ENCODE measurements at places on chromosomes 7 and 10. TPM values are rescaled to one million over a fixed set of nuclear protein-coding genes. Genes with fewer than 3 reads are reported as not detected.
A peak's percentile ranks its signal among the peaks of the same experiment; 100 is the strongest.

DNA sequence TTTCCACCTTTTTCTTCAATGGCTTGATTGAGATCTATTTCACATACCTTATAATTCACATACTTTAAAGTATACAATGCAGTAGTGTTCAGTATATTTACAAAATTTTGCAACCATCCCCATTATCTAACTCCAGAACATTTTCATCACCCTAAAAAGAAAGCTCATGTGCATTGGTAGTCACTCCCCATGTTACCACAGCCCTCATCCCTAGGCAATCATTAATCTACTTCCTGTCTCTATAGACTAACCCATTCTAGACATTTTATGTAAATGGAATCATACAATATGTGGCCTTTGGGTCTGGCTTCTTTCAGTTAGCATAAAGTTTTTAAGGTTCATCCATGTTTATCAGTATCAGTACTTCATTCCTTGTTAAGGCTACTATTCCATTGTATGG, 214.2 kb downstream of the WDR11 start:
- no peak for DNase-seq

Gene PLEKHS1
- not detected for total RNA-seq

Gene TMEM168
- total RNA-seq: 12.8 TPM

- DNase-seq: no peak
Measured at GRCh38 chr10:16648366-16648765, 126.7 kb upstream of the C1QL3 start.

Gene SLC13A1
- not detected for total RNA-seq

DNA sequence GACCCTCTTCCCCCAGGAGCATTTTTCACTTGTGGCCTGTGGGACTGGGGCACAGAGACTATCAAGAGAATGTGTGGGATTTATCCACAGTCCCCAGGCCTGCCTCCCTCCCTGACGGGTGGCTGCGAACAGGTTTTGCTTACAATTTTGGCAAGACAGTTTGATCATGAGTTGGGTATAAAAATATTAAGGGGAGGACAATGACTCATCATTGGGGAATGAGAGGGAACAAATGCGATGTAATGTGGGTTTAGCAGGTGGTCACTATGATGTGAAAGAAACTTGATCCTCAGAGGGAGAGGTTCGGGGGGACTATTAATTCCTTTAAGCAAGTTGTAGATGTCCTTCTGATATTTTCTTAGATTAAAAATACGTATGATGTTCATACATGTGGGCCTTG, 52.2 kb downstream of the EMX2 start:
- no peak for DNase-seq

GRCh38 chr7:99258501-99258900, 14.1 kb upstream of the MYH16 start:
- DNase-seq: no peak

- DNase-seq: peak; percentile 81
Measured at GRCh38 chr7:99040104-99040958, 103.6 kb downstream of the SMURF1 start.

Gene LRIT1
- total RNA-seq: not detected

GRCh38 chr10:13270877-13271551, 28.9 kb downstream of the PHYH start:
- no peak for DNase-seq

GRCh38 chr10:132599732-132600131, 62.1 kb downstream of the INPP5A start:
- no peak for DNase-seq

GRCh38 chr10:43075612-43076003, 1.3 kb upstream of the RET start:
- DNase-seq: no peak

DNA sequence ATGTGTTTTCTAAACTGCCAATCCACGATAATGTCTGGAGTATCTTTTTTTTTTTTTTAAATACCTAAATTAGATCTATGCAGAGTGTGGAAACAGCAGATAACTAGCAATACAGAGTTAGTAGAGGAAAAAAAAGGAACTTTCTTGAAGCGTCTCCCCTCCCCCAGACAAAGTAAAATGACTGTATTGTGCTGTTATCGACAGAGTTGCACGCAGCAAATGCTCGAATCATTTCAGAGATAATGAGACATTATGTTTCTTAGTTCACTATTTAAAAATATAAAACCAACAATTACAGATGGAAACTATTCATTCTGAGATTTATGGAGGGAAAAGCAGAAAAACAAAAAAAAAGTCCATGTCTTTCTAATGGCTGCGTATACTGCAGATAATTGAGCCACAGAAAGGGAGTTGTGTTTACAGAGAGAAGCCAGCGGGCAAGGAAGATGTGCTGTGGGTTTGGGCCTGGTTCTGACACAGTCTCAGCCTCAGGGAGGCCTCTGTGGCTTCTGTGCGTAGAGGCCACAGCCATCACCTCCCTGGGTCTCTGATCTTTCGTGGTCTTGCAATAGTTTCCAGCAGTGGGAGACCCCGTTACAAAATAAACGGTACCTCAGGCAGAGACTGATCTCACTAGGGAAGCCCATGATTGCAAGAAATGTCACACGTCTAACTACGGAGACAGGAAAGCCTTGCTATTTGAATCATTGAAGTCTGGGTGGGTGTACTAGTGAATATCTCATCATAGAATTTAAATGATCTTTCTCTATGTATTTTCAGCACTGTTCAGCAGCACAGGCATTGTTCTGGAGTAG, 19.1 kb upstream of the KLF6 start:
- no peak for DNase-seq

Gene CTAGE8
- total RNA-seq: 0.22 TPM

Gene ATG9B
- not detected for total RNA-seq

- no peak for DNase-seq
Measured at GRCh38 chr10:70504521-70505358, 26.2 kb downstream of the PALD1 start.

Data from Right ventricle myocardium inferior (tissue), 1 donor.